GF-D8 (cell line): ENCODE measurements at places on chromosomes 5 and 9.

DNA sequence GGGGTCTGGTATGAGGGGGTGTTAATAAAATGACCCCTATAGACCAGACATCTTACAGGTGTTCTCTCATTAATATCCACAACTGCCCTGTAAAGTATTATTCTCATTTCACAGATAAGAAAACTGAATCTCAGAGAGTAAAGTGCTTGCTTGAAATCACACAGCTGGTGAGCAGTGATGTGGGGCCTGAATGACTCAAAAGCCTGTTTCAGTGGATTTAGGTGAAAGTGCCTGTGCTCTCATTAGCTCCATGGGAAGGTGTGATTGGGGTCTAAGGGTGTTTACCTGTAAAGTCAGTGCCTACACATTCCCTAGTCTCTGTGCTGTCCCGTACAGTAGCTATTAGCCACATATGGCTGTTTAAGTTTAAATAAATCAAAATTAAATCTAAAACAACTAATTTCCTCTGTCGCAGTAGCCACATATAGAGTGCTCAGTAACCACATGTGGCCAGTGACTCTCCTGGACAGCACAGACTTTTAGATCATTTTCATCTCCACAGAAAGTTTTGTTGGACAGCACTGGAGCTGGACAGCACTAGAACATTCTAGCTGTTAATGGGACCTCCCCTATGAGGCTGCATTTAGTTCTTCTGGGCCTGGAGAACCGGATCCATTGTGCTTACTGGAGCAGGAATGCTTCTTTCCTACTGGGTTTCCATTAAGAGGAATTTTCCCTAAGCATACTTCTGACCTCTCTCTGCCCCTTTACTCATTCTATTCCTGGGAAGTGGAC is 52.5 kb upstream of the SEMA6A start:
- no peak for DNase-seq

- DNase-seq, result no peak
Observed at GRCh38 chr5:177369645-177370440, 12.1 kb downstream of the RGS14 start.

DNA sequence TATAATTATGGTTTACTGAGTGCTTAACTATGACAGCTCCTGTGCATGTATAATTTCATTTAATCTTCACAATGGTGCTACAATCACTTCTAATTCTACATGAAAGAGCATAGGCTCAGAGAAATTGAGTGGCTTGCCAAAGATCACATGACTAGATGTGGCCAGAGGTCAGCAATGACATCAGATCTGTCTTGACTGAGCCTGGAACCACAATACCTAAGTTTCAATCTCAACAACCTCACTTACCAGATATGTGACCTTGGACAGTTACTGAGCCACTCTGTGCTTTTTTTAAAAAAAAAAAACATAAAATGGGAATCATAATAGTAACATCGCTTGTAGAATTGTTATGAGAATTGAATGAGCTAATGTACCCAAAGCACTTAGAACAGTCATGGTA is 130.7 kb downstream of the TRIM32 start:
- DNase-seq, result no peak

GRCh38 chr9:87139099-87139730 is 191.9 kb upstream of the GAS1 start:
- no peak for DNase-seq

DNA sequence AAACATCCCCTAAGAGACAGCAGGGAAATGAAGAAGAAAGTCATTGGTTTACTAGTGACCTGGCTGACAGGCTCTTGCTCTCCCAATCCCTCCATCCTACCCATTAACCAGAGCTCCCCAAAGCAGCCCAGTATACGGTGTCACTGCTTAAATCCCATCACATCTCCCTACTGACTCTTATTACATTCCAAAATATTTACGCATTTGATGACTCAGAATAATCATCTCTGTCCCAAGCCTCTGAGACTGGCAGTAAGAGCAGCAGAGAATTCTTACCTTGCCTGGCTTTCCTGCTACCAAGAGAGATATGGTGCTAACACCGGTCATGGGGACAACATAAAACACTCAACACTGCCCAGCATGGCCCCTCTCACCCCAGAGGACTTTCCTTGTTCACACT is 20.2 kb upstream of the WHRN start:
- DNase-seq, result no peak

DNA sequence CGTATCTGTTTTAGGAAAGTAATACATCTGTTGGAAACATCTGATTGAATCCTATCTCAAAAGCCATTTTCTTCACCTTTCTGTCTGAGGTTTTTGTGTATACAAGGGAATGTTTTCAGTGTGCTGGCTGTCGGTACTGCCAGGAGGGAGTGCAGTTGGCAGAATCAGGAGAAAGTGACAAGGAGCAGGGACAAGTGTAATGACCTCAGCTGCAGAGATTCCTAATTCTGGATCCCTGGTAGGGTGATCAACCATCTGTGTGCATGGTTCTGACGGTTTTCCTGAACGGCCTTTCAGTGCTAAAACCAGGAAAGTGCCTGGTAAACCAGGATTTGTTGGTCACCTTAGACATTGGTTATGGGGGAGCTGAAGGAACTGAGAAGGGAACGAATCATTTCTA is 1.6 kb upstream of the GDA start:
- no peak for DNase-seq

DNA sequence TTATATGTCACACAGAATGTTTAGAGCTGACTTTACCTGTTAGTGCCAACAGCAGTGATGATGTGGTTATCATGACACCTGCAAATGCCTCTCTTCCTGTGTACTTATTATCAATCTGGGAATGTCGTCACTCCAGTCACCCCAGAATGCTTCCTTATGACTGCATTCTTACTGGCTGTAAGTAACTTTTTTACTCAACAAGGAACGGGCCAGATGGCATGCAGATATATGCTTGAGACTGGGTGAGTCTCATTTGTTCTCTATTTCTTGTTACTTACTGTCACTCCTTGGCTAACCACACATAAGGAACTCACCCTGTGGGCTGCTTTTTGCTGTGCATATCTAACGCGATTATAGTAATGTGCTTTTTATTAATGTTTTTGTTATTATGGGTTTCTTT is 385.5 kb upstream of the MEF2C start:
- no peak for DNase-seq

DNA sequence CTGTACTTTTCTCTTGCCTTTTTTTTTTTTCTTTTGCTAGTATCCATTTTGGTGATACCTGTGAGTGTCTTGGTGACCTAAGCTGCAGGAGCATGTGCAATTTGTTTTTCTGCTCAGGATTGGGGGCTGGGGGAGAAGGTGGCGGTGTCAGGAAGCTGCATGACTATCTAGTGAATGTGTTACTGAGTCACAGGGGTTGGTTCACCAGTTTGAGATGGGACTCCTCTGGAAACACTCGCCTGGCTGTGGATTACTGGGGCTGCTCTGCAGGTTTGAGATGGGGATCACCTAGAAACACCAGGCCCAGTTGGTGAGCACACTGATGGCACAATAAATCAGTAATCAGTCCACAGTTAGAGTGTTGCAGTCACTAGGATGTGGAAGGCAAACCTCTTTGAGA is 447.9 kb downstream of the SPATA31D1 start:
- no peak for DNase-seq

- no peak for DNase-seq
Observed at GRCh38 chr5:123928401-123928800, 416.4 kb downstream of the CSNK1G3 start.

DNA sequence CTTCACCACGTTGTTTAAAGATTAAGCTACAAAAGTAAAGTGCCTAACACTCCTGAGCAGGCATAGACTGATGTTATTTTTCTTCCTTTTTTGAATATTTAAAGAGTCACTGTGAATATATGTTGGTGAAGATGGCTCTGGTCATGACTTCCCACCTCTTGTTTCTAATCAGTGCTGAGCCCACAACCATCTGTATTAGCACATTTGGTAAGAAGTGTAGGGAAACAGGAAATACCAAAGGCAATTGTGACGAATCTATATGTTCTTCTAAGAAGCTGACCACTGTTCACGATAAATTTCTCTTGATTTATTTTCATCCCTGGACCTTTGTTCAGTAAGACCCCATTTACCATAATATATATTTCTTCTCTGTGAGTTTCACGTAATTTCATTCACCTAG is 108.3 kb upstream of the PCA3 start:
- DNase-seq, result no peak

DNA sequence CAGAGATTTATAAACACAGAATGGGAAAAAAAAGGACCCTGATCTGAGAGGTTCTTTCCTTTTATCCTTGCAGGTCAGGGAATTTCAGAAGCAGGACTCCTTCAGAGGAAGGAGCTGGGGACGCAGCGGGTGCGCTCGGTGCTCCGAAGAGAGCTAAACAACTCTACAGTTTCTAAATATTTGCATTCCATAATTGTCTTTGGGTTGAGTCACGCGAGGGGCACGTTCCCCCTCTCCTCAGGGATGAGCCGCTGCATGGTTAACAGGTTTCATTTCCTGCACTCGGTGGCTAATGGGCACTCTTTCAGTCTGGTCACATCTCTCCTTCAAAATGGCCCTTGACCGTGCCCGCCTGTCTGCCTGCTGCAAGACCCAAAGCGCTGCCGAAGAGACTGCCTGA is 165.0 kb upstream of the HMHB1 start:
- DNase-seq, result no peak

DNA sequence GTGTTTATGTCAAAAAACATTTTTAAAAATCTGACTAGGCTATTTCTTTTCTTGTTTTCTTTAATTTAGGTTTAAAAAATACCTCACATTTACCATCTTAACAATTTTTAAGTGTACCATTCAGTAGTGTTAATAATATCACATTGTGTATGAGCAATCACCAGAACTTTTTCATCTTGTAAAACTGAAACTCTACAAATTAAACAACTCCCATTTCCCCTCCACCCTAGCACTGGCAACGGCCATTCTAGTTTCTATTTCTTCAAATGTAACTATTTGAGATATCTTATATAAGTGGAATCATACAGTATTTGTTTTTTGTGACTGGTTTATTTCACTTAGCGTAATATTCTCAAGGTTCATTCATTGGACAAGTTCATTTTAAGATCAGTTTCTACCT is 27.7 kb downstream of the PLCXD3 start:
- no peak for DNase-seq

DNA sequence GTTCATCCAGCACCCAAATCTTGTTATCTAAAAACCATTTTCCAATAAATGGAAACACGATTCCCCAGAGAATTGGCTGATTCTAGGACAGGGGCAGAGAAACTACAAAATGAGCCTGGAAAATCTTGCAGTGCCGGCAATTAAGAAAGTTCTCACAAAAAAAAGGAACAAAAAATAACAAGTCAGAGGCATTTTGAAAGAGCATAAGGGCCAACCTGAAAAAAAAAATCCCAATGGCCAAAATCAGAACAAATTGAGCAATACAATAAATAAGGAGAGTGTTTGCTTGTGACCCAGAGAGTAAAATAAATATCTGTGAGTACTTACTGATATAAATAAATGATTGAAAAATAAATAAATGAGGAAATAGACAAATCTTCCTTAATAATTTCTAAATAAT is 55.1 kb upstream of the S1PR3 start:
- DNase-seq, result no peak

DNA sequence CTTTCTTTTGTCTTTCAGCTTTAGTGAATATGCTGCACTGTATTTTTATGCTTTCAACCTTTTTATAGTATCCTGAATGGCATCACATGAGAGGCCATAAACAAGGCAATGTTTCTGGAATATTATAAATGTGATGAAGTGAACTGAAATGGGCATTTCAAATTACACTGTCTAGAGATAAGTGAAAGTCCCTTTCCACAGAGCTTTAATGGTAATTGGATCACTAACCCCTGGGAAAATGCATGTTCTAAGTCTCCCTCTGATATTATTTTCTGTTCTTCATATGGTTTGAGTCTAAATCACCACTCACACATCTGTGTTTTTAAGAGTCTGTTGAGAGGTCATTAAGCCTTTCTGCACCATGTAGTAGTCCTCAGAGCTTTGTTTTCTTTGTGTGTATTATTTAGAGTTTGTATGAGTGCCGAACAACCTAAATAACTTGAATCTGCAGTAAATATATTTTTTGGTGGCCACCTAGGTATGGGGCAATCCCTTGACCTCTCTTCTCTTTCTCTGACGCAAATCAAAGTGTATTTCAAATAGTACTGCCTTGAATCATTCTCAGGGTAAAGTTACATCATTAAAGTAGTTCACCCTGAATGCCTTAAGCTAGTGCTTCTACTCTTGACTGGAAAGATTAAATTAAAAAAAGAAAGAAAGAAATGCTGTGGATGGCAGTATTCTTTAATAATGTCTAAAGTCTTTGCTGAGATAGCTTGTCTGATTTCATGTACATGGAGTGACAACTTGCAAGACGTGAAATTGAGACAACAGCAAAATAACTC is 1931.0 kb upstream of the CDH6 start:
- no peak for DNase-seq

GRCh38 chr9:36950389-36950788 is 83.7 kb downstream of the PAX5 start:
- DNase-seq, result no peak

GRCh38 chr9:83472764-83473163 is 65.4 kb downstream of the FRMD3 start:
- DNase-seq, result peak; percentile 94

DNA sequence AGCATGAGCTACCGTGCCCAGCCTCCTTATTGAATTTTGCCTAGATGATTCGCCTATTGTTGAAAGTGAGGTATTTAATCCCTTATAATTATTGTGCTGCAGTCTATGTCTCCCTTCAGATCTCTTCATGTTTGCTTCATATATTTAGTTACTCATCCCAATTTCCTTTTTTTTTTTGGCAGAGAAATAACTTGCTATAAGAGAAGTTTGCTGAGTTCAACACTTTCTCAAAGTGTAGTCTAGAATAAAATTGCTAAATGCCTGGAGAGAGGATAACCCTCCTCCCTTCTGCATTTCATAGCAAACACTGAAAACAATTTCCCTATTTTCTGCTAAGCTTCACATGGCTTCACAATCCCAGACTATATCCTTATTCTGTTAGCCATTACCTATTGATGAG is 136.6 kb upstream of the CD180 start:
- no peak for DNase-seq

GRCh38 chr9:13911473-13911872 is 402.5 kb downstream of the NFIB start:
- DNase-seq, result no peak

- no peak for DNase-seq
Observed at GRCh38 chr5:164073081-164073480, 567.7 kb downstream of the MAT2B start.

DNA sequence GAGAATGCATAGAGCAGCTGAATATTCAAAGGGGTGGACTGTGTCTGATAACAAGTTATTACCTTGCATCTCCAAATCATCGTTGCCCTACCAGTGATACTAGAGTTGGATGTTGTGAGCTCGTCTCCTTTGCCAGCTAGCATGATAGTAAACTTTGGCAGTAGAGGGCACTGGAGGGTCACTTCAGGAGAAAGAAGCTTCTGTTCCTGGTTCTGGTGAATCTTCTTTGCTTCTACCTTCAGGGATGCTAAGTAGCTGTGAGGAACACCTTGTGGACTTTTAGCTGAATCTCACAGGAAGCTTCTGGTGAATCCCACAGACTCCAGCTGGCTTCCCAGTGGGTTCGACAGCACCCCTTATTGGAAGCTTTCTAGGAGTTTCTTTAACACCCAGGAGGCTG is 626.6 kb upstream of the SGCD start:
- DNase-seq, result no peak

GRCh38 chr9:131478421-131478868 is 24.3 kb upstream of the POMT1 start:
- DNase-seq, result no peak

GRCh38 chr9:82031538-82032280 is 43.1 kb downstream of the SPATA31D1 start:
- DNase-seq, result no peak
